A549 treated with RU486 at 1 μM for 4 hours (cell line): ENCODE measurements at places on chromosomes 1 and 21. TPM values are rescaled to one million over a fixed set of nuclear protein-coding genes. Genes with fewer than 3 reads are reported as not detected.

Gene FAM177B
- total RNA-seq: not detected in 5 replicates

Gene TMEM240
- total RNA-seq: 0.22 to 0.52 TPM (median 0.36 TPM) in 5 replicates

Gene CRABP2
- total RNA-seq: 11.5 to 19.1 TPM (median 11.6 TPM) in 5 replicates

Gene GBP5
- not detected in 5 replicates for total RNA-seq

Gene RNF11
- total RNA-seq: 24.5 to 39.2 TPM (median 29.4 TPM) in 5 replicates

Gene C1orf185
- not detected in 5 replicates for total RNA-seq

Gene SLC35F3
- total RNA-seq: 4.1 to 5.3 TPM (median 5.1 TPM) in 5 replicates

Gene PALMD
- 0.40 to 0.79 TPM (median 0.55 TPM) in 5 replicates for total RNA-seq
